ENCODE measurements at places on chromosomes 5 and 9.

DNA sequence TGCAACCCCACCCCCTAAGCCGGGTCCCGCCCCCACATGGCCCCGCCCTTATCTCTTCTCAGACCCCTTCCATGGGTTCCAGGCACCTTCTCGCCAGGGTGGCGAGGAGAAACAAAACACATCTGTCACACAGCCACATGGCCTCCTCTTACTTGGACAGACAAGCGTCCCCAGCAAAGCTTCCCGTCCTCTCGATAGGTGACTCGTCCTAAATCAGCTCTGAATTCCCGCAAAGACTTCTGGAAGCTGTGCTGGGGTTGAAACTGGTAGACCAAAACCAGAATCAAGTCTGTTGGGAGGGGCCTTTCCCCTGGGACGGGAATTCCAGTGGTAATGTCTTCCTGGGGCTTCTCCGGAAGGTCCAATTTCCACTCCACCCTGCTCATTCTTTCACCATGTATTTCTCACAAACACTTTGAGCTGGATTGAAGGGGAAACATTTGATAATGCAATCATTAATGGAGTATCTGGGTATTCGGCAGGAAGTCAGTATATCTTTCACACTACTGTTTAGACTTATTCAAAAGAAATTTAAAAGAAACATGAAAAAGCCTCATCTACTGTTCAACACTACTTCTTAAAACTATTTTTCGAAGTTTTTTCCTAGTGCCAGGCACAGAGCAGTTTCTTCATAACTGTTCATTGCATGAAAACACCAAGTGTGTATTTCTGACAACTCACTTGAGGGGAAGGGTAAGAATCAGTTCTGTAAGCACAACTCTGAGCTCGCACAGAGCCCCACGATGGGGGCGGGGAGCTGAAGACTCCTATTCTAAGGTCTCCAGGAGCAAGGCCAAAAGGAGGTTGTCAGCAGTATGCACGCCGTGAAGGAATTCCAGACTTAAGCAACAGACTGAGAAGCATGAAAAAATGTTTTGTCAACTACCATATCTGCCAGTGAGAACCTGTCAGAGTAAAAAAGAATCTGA is 644 bp upstream of the CTNNAL1 start:
- DNase-seq: no peak

DNA sequence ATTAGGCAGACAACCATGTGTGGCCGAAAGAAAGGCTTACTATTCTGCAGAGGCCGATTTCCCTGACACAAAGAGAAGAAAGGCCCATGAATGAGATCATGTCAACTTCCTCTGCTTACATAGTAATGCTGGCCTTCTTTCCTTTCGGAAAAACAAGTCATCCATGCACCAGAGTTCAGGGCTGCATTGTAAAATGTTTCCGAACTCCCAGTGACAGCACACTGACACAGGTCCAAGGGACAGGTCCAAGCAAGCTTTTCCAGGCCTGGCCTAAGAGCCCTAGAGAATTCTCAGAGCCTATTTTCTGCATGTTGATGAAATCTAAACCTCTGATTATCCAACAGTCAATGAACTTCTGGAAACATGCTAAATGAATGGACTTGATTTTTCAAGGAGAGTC is 140.9 kb downstream of the ZNF608 start:
- no peak for DNase-seq

DNA sequence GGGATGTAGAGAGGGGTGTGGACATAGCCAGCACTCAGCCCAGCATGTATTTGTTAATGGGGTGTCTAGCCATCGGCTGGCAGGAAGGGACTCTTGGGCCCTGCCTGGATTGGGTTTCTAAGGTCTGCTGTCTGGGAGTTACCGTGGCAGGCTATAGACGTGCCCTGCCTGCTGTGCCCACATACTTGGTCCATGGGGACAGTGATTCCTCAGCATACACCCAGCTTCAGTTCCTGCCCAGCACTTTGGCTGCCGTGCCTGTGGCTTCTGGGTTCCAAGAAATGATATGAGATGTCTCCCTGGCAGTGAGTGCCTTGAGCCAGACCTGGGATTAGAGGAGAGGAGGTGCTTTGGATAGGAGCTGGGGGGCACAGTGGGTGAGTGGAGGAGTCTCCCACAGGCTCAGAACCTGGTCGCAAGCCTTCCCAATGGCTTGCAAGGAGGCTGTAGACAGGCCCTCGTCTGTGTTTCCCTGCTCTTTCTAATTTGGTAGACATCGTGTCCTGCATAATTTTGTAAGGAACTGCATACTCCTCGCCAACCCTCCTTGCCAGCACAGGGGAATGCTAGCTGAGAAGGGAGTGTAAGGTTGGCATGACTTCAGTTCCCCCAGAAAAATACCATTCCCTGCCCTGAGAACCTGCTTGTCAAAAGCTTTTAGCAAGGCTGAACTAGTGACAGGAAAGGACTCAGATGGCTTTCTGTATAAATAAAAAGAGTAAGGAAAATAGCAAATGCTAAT is 287.9 kb downstream of the ZSWIM6 start:
- no peak for DNase-seq

DNA sequence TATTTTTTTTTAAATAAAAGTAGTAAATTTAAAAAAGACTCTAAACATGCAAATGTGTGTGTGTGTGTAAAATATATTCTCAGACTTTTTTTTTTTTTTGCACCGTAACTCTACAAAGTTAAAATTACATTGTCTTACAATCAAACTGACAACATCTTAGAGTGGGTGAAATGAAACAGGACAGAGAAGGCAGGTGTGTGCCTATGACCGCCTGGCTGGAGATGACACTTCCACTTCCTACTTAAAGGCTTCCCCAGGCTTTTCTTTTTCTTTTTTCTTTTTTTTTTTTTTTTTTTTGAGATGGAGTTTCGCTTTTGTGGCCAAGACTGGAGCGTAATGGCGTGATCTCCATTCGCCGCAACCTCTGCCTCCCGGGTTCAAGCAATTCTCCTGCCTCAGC is 2.7 kb upstream of the AK1 start:
- no peak for DNase-seq

DNA sequence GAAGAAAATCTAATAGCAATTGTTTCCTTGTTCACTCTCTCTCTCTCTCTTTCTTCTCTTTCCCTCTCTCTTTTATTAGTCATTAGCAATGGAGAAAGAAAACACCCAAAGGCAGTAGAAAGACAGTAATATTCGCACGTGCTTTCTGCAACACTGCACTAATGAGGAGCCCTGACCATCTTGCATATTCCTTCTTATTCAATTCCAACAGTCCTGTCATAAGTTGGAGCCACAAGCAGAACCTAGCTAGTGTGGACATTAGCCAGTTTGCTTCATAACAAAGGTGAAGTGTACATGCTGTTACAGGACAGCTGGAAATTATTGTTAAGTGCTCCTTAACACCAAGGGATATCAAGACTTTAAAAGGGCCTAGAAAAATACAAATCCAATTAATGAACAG is 63.4 kb downstream of the TRIM32 start:
- DNase-seq: no peak

Measured in activated CD8-positive, alpha-beta memory T cell treated with anti-CD3 and anti-CD28 coated beads for 1 hour (primary cell).